Mucosa of descending colon (tissue), 3 donors: ENCODE measurements at places on chromosomes 2 and 18. TPM values are rescaled to one million over a fixed set of nuclear protein-coding genes. Genes with fewer than 3 reads are reported as not detected.

The TEX44 gene
- total RNA-seq = not detected

The SERPINB2 gene
- not detected for total RNA-seq

The GLI2 gene
- total RNA-seq = 1.0 TPM

GRCh38 chr2:33383855-33384598 is 92.4 kb upstream of the RASGRP3 start:
- no peak for DNase-seq

GRCh38 chr2:181904022-181904632 is 12.6 kb downstream of the ITPRID2 start:
- DNase-seq = no peak

GRCh38 chr2:66573821-66574233 is 138.9 kb downstream of the MEIS1 start:
- DNase-seq = no peak
